ENCODE measurements at places on chromosomes 6 and 20.

DNA sequence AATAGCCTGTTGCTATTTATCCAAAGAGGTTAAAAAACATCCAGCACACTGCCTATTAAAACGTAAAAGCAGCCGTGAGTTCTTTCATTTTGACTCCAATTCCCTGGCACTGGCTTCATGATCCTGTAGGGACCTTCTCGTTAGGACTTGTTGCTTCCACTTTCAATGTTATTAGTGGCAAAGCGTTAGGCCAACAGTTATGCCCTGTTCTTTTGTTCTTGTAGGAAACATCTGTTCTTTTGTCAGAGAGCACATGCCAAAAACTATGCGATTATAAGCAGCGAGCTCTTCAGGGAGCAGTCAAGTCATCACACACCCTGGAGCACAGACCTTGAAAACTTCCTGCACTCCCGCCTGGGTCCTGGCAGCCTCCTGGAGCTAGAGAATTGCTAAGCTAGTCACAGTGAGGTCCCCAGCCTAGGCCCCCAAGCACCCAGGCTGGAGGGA is 609.5 kb upstream of the ARID1B start:
- no peak for DNase-seq

GRCh38 chr20:47631078-47631477 is 129.4 kb downstream of the NCOA3 start:
- DNase-seq: no peak

DNA sequence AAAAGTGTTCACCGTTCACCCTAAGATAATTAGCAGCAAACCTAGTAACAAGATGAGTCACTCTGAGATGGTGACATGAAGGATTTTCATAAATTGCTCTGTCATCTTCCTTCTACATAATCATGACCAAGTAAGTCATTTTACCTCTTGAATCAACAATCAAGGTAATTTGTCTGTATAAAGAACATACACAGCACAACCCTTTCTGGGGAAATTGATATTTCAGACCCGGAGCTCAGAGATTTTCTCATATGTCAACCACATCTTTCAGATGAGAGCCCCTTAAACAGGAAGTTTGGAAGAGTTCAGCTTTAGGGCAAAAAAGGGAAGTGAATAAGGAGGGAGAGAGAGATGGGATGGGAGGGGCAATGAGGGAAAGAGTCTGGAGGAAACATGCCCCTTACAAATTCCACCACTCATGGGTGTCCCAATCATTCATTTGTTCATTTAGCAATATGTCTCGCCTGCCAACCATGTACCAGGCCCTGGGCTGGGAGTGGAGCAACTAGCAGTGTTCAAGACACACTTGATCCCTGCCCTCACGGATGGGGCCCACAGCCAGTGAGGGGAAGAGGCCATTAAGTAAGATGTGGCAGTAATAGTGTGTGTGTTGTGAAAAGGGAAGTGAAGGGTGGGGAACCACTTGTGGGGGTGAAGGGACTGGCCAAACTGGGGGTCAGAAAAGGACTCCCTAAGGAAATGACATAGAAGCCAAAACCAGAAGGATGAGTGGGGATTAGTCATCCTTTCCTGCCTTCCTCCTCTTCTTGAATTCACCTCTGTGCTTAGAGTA is 190.9 kb downstream of the MAFB start:
- DNase-seq: peak; percentile 54

- no peak for DNase-seq
Observed at GRCh38 chr20:61299618-61300017, 47.6 kb downstream of the CDH4 start.

GRCh38 chr6:157667211-157668008 is 155.6 kb upstream of the SNX9 start:
- DNase-seq: peak; percentile 33

DNA sequence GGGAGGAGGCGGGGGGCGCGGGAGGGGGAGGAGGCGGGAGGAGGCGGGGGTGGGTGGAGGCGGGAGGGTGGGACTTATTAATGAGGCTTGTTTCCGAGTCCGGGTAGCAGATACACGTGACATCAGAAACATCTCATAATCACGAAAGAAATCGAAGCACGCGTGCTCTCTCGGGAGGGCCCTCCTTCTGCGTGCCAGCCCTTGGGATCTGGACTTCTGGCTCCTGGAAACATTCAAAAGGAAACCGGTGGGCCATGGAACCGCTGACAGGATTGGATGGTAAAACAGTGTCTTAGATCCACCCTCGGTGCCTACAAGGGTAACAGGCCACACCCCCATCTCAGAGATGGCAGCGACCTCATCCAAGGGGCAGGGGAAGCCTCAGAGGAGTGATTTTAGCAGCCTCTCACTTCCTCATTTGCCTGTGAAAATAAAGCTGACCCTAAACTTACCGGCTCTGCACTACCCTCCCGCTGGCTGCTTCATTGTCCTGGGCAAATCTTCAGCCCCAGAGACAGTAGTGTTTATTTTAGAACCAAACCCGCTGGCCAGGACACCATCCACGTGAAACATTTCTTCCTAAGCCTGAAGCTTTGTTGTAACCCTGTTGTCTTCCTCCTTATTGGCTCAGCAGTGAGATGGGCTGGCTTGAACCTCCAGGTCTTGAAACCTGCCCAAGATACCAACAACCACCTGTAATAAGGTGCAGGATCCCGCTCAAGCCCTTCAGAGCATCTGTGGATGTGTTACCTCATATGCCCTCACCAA is 97.5 kb downstream of the PSMG4 start:
- DNase-seq: peak; percentile 8

DNA sequence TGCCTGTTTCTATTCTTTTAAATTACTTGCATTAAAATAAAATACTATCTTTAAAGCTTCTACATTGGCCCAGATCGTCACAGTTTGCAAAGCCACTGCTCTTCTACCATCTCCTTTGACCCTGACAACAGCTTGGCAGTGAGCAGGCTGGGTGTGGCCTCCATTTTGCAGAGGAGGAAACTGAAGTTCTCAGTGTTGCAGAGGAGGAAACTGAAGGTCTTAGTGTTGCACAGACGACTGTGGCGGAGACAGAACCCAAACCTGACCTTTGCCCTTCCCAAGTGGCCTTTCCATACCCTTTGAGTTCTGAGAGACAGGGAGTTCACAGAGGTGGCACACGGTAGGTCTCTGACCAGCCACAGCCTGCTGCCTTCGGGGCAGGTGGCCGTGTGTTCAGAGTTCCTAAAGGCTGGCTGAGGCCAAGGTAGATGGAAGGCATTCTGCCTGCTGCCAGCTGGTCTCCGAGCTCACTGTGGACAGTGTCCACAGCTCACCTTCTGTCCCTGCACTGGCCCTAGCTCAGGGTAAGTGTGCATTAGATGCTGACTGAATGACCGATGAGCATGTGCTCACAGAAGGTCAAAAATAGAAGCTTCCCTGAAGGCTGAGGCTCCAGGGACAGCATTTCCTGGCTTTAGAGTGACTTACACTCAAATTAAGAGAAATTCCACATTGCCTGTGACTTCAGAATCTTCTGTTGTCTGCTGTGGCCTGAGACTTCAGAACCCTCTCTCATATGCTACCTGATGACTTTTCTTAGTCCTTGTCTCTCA is 113.5 kb upstream of the SLC24A3 start:
- DNase-seq: no peak

DNA sequence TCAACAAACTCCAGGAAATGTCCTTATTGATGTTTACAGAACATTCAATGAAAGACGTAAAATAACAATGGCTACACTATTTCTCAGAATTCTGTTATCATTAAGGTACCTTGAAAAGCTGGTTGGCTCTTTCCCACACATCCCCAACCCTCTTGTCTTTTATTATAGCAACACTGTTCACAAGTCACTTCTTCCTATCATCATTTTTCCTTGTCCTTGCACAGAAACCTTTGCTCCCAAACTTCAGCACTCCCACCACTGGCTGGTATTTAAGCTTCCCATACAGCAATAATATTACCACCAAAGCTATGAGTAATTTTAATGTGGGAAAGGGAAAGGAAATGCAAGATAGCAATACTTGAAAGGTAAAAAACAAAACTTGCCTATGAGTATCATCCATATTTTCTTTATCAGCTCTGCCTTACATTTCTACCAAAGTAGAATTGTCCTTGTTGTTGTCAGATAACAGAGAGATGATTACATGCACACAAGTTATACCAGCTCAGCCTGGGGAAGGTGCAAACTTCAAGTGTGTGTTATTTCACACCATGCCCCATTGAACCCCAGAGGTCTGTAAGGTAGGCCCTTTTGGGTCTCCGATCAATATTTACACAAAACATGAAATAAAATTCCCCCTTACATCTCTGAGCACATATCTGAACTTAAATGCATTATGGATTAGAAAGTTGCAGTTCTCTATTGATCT is 32.2 kb downstream of the ARHGAP18 start:
- DNase-seq: no peak

- DNase-seq: no peak
Observed at GRCh38 chr6:105424175-105424783, 21.4 kb upstream of the PREP start.

DNA sequence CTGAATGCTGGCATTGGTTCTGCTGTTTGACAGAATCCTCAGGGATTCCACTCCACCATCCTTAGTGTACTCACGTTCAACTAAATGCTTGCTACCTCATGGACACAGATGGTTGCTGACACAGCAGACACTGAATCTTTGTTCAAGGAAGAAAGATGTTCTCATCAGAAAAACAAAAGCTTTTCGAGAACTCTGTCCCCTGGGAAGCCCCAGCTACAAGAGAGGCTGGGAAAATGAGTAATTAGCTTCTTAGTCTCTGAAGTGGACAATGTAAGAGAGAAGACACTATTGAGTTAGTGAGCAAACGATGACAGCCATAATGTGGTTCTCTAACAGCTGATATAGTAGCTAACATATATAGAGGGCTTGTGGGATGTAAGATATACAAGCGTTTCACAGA is 30.9 kb upstream of the ENPP5 start:
- DNase-seq: no peak
